Glutamatergic neuron (in vitro differentiated cells): ENCODE measurements at places on chromosomes 5 and 9. TPM values are rescaled to one million over a fixed set of nuclear protein-coding genes. Genes with fewer than 3 reads are reported as not detected.

DNA sequence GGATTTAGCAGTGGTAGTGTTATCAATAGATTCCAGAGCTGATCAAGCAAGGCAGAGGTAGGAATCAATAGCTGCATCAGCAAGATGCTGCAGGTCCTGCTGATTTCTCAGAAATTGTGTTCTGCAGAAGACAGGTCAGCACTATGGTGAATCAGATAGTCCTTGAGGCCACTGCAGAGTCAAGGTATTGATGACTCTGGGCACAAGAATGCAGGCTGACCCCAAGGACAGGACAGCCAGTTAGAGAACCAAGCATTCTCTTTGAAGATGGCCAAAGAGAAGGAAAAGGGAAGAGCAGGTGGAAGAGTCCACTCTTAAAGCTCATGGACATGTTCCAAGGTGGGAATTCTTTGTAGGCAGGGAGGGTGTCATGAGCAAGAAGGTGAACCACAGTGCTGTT lies 28.0 kb downstream of the PRUNE2 start:
- no peak overlapping the region for H3K4me3 ChIP-seq
- no peak overlapping the region for H3K27ac ChIP-seq
- H3K4me1 ChIP-seq, result peaks cover 8% of the 10 kb centered on the region
- no peaks in the 10 kb centered on the region for H3K36me3 ChIP-seq
- DNase-seq, result no peak
- H3K27me3 ChIP-seq, result peaks cover 1% of the 10 kb centered on the region

LCN9 gene
- total RNA-seq, result not detected

IFNE gene
- total RNA-seq, result not detected

LCN6 gene
- not detected for total RNA-seq

SEMA5A gene
- total RNA-seq, result 0.51 TPM

DNA sequence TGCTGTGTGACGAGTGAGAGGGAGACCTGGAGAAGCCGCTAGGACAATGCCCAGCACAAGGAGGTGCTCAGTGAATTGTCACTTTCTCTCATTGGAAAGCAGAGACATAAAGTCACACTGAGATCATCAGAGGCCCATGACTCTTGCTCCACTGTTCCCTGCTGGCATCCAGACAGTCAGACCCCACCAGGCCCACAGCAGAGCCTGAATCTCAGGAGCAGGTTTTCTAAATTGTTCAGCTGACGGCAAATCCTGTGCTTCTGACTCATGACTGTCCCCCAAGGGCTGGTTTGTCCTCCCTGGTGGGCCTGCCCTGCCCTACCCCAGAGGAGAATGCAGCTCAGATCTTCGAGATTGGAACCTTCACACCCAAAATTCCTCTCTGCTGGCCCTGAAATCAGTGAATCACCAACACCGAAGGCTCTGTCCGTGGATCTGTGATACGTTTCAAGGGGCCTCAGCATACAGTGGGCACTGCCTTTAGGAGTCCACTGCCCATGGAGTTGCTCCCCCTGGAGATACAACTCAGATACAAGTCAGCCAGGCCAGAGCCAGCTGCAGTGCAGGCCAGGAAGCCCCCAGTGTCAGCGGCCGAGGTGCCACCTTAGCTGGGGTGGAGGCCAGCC lies 2.7 kb downstream of the PTGES start:
- no peak for DNase-seq
- H3K27ac ChIP-seq, result no peak overlapping the region
- peaks cover 10% of the 10 kb centered on the region for H3K27me3 ChIP-seq
- H3K36me3 ChIP-seq, result no peaks in the 10 kb centered on the region
- no peak overlapping the region for H3K4me3 ChIP-seq

DNA sequence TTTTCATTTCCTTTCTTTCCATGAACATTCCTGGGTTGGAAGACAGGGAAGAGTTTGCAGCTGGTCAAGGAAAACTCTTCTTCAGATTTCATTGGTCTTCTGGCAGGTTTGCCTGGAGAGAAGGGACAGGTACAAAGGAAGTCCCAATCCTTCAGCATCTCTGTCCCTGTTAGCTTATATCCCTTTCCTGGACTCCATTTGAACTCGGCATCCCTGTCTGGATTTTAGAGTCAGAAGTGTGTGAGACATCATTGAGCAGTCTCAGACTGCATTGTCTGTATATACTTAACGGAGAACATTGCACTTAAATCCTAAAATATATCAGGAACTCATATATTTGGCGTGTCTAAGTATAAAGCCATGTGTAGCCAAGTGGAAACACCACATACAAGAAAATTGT lies 54.9 kb downstream of the ADGRV1 start:
- no peak for DNase-seq
- no peak overlapping the region for H3K4me3 ChIP-seq
- H3K36me3 ChIP-seq, result no peaks in the 10 kb centered on the region
- H3K27me3 ChIP-seq, result no peaks in the 10 kb centered on the region
- no peaks in the 10 kb centered on the region for H3K4me1 ChIP-seq

- H3K4me3 ChIP-seq, result peak overlapping the region; percentile 88
- DNase-seq, result peak; percentile 71
Measured at GRCh38 chr9:5629312-5630080, 589 bp downstream of the RIC1 start.

DNA sequence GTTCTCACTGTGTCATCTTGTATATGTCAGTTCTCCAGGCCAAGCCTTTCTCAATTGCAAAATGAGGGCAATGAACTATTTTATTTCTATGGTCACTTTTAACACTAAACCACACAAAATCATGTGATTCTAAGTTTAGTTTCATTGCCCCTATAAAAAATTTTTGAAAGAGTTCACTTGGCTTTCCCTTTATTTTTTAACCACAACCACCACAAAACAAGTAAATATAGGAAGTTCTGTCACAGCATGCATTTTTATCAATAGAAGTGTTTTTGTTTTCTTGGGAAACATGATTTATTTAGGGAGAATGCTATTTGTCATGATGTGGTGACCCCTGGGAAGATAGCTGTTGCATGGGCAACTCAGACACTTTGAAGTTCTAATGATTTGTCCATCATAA lies 169.1 kb downstream of the CSNK1G3 start:
- H3K36me3 ChIP-seq, result peaks cover 20% of the 10 kb centered on the region
- no peak overlapping the region for H3K27ac ChIP-seq
- no peaks in the 10 kb centered on the region for H3K4me1 ChIP-seq
- H3K27me3 ChIP-seq, result peaks cover 3% of the 10 kb centered on the region

GRCh38 chr5:118777189-118777736 lies 211.1 kb downstream of the DTWD2 start:
- H3K4me1 ChIP-seq, result peaks cover 12% of the 10 kb centered on the region
- H3K27ac ChIP-seq, result no peak overlapping the region
- no peak overlapping the region for H3K4me3 ChIP-seq
- DNase-seq, result no peak
- H3K36me3 ChIP-seq, result no peaks in the 10 kb centered on the region

- H3K27ac ChIP-seq, result no peak overlapping the region
- no peak overlapping the region for H3K4me3 ChIP-seq
- no peaks in the 10 kb centered on the region for H3K36me3 ChIP-seq
Measured at GRCh38 chr5:143870871-143871632, 59.1 kb downstream of the HMHB1 start.

PCDHA1 gene
- 0.69 TPM for total RNA-seq

INSL6 gene
- not detected for total RNA-seq

ARL14EPL gene
- total RNA-seq, result not detected

DNA sequence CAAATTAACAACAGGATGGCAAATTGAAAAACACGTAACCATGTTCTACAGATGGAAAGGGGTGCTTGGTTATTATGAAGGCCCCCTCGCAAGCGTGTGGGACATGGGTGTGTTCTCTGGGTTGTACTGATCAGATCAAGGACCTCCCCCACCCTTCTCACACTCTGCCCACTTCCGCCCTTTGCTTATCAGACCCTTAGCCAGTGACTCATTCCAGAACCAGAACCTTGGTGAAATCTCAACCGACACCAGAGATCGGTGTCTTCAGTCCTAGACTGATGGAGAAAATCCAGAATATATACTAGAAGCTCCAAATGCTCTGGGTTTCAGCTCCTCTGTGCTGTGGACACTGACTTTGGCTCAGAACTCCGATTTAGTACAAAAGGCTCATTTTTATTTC lies 64.9 kb downstream of the PTTG1 start:
- H3K27ac ChIP-seq, result no peak overlapping the region
- no peak overlapping the region for H3K4me3 ChIP-seq
- H3K27me3 ChIP-seq, result no peaks in the 10 kb centered on the region
- H3K4me1 ChIP-seq, result peaks cover 2% of the 10 kb centered on the region
- no peaks in the 10 kb centered on the region for H3K36me3 ChIP-seq

DNA sequence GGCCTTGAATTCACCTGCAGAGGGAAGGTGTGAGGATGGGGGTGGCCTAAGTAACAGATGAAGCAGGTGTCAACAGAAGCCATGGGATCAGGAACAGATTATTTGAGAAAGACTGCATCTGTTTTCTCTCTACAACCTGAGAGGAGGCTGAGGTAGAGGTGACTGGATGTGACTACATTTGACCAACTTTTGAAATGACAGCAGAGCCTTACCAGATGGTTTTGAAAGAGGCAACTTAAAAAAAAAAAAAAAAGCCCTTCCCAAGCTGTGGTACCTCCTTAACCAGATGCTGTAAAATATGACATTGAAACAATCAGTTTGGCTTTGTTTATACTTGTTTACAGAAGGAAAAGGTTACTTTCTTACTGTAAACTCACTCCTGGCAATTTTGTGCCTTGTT lies 108.6 kb downstream of the TRIO start:
- H3K27ac ChIP-seq, result peak overlapping the region; percentile 89
- H3K27me3 ChIP-seq, result peaks cover 9% of the 10 kb centered on the region
- H3K36me3 ChIP-seq, result no peaks in the 10 kb centered on the region
- H3K4me3 ChIP-seq, result peak overlapping the region; percentile 67
- DNase-seq, result no peak

BAG1 gene
- 92.5 TPM for total RNA-seq

DNA sequence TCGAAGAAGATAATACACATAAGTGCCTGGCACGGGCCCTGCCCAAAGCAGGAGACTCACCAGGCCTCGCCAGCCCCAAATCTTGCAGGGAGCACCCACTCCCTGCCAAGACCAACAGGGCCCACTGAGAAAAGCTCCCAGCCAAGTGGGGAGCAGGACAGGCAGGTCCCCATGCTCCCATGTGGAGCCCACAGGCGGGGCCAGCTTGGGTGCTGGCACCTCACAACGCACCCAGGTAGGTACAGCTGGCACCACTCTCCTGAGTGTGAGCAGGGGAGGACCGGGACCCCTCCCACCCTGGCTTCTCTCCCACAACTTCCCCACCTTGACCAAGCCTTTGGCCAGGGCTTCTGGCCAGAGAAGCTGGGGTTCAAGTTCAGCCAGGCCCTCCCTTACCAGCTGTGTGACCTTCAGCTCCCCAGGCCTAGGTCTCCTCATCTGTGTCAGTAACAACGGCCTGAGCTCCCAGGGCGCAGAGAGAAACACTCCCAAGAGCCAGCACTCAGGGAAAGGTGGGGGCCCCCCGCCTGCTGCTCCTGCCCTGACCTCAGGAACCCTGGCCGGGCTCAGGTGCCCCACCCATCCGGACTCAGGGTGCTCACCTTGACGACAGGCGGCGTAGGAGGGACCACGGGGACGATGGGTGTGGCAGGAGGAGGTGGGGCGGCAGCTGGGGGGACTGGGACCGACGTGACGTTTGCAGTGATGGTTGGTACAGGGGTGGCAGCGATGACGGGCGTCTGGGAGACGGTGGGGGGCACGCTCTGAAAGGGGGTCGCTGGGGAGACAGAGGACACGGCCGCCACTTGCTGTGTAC lies 17.8 kb downstream of the BRD3 start:
- H3K27me3 ChIP-seq, result peaks cover 4% of the 10 kb centered on the region
- H3K4me1 ChIP-seq, result peaks cover 4% of the 10 kb centered on the region
- H3K36me3 ChIP-seq, result no peaks in the 10 kb centered on the region
- H3K4me3 ChIP-seq, result no peak overlapping the region
- no peak for DNase-seq
- H3K27ac ChIP-seq, result no peak overlapping the region

DNA sequence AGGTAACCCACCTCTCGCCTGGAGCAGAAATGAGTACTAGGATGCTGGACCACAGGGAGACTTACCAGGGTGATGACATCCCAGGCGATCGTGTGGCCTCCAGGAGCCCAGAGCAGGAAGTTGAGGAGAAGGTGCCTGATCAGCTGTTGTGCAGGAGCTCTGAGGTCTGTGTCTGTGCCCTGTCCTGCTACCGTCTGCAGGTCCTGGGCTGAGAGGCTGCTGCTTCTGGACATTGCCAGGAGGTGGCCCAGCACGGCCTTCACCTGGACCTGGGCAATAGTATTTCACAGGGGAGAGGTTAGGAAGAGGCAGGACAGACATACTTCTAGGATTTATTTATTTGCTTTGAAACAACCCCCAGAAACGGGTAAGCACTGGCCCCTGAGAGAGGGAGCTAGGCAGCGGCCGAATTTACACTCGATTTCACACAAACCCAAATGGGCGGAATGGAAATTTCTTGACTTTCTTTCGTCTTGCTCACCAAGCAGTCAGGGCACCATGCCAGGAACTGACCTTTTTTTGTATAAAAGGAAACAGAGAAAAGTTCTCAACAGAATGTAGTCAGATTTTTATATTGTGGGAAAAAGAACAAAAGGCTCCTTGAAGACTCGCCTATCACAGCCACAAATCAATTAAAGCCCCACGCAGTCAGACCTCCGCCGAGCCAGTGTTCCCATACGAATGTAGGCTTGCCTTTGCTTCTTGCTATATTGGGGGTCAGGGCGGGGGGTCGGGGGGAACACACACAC lies 210.3 kb downstream of the FANCC start:
- peaks cover 4% of the 10 kb centered on the region for H3K36me3 ChIP-seq
- H3K4me1 ChIP-seq, result peaks cover 24% of the 10 kb centered on the region
- peaks cover 2% of the 10 kb centered on the region for H3K27me3 ChIP-seq
- H3K27ac ChIP-seq, result no peak overlapping the region
- no peak overlapping the region for H3K4me3 ChIP-seq

DNA sequence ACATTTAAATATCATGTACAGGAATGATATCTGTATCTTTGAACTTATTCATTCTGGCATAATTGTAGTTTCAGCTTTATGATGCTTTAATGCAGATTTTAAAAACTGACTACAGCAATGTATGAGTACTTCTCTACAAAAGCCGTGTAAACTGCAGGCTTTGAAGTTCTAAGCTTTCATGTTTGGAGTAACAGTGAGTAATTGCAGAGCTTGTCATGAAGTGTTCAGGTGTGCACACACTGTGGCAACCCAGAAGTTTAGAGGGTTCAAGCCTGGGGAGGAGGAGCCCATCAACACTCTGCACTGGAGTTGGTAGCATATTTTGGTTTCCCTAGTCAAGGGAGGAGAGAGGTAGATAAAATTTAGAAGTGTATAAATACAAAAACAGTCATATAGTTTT lies 130.9 kb downstream of the CD180 start:
- DNase-seq, result no peak
- H3K27me3 ChIP-seq, result peaks cover 2% of the 10 kb centered on the region
- peaks cover 7% of the 10 kb centered on the region for H3K4me1 ChIP-seq

DBH gene
- total RNA-seq, result 1.8 TPM

DNA sequence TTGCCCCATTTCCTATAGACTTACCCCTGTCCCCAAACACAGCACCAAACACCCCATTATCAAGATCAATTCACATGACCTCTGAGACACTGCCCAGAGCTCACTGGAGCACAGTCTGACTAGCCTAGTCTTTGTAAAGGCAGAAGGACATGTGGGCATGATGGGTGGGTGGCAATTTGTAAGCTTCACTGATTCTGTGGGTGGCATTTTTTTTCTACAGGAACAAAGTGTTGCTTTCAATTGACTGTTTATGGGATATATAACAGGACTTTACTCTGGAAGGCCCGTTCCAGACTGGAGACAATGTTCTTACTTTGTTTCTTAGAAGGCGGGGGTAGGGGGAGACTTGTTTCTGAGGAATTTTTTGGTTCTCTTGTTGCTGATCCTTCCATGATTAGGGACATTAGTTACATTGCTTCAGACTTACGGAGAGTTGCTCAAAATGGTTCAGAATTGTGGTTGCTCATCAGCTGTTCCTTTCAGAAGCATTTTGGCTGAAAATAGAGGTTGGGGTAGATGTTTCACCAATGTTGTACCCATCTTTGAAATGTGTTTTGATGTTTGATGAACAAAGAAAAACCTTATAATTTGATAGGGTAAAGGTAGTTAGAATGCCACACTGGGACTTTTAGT lies 20.2 kb downstream of the NNT start:
- DNase-seq, result no peak
- H3K36me3 ChIP-seq, result no peaks in the 10 kb centered on the region
- no peaks in the 10 kb centered on the region for H3K27me3 ChIP-seq
- H3K4me3 ChIP-seq, result no peak overlapping the region
- H3K4me1 ChIP-seq, result peaks cover 3% of the 10 kb centered on the region
